NCI-H1092 (cell line): ENCODE measurements at places on chromosomes 5 and 9.
A peak's percentile ranks its signal among the peaks of the same experiment; 100 is the strongest.

DNA sequence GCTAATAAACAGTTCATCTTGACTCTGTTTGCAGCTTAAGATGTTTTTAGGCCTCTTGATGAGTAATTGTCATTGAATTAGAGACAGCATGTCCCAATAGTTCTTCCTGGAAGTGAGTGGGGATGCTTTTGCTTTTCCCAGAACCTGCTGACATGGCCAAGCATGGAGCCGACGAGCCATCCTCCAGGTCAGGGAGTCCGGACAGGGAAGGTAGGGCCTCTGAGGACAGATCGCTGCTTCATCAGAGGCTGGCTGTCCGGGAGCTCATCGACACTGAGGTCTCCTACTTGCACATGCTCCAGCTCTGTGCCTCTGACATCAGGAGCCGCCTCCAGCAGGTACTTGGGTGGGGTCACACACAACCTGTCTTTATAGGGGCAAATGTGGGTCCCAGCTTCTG lies 16.3 kb downstream of the ARHGEF37 start:
- no peak for DNase-seq

DNA sequence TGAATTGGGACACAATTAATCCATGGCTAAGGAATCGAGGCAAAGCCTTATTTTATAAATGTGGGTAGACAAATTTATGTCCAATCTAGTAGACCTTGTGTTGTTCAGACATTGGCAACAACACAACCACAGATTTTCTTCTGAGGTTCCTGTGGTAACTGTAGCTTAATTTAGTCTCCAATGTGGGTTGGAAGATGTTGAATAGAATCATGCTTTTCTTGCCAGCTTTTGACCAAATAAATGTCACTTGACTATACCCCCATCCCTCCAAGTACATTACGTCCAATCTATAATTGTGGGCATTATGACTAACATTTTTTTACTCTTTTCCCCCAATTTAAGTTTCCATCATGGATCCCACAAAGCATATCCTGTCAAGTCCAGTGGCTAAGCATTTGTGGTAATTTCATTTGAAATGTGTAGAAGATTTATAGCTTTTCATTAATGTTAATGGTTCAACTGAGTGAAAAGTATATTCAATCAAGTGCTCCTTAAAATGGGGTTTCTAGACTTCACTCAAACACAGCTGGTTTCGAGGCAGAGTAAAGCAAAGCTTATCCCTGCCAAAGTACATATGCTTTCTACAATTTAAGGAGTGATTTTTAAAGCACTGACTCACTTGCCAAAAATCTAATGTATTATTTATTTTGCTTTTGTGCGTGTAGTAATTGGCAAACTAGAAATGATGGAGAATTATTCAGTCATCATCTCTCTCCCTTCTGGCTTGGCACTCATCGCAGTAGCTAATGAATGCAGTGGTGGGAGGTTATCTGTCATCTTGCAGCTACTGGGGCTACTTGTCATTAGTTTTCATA lies 141.8 kb downstream of the FAM174A start:
- DNase-seq: peak; percentile 89

- no peak for DNase-seq
These were observed 40.2 kb downstream of the TMEM232 start for GRCh38 chr5:110686270-110686669.

DNA sequence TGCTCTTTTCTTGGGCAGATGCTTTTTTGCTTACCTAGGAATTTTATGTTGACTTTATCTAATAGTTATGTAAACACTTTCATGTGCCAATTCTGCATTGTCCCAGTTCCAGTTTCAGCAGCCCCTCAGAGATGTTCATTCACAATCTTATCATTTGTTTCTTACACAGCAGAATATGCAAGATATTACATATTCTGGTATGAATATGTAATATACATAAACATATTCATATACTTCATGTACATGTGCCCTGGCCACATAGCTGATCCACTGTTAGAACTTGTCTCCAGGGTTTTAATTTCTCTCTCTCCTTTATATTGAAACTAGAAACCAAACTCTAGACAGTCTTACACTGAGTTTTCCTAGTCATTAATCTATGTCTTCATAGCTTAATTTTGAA lies 90.2 kb upstream of the PARP8 start:
- DNase-seq: no peak

GRCh38 chr5:74107899-74108298 lies 481.9 kb downstream of the ARHGEF28 start:
- DNase-seq: no peak

GRCh38 chr5:147046894-147047293 lies 168.3 kb upstream of the PPP2R2B start:
- no peak for DNase-seq

DNA sequence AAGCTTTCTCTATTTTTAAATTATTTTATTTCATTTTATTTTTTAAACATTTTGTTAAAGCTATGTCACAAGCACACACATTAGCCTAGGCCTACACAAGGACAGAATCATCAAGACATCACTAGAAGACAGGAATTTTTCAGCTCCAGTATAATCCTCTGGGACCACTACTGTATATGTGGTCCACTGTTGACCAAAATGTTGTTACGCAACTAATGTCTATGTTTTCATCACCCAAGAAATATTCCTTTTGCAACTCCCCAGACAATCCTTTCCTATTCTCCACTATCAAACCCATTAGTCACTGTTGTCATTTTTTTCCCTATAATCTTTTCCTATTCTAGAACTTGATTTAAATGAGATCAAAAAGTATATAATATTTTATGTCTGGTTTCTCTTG lies 2371.7 kb upstream of the C9orf72 start:
- no peak for DNase-seq

GRCh38 chr5:108561416-108562204 lies 179.7 kb upstream of the FBXL17 start:
- no peak for DNase-seq

- peak; percentile 44 for DNase-seq
These were observed 1.5 kb downstream of the PCSK1 start for GRCh38 chr5:96431376-96432187.

GRCh38 chr5:121108725-121109124 lies 644.6 kb downstream of the PRR16 start:
- DNase-seq: no peak

- no peak for DNase-seq
These were observed 12.4 kb upstream of the GNG10 start for GRCh38 chr9:111649016-111649415.

DNA sequence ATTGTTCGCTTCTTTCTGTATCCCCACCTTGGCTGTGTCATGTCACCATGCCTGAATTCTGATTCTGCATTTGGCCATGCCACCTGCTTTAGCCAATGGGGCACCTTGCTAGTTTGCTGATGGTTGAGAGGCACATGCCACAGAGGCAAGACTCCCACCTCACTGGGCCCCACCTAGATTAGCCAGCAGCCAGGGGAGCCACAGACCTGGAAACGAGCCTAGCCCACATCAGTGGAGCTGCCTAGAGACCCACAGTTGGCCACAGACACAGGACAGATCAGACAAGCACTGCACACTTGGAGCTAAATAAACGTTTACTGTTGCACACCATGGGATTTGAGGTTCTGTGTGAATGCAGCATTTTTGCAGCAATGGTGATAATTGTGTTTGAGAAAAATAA lies 252.1 kb downstream of the LURAP1L start:
- no peak for DNase-seq

DNA sequence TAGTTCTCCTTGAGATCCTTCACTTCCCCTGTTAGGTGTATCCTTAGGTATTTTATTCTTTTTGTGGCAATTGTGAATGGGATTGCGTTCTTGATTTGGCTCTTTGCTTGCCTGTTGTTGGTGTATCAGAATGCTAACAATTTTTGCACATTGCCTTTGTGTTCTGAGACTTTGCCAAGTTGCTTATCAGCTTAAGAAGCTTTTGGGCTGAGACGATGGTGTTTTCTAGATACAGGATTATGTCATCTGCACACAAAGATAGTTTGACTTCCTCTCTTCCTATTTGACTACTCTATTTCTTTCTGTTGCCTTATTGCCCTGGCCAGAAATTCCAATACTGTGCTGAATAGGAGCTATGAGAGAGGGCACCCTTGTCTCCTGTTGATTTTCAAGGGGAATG lies 609.4 kb upstream of the COX7C start:
- DNase-seq: no peak

GRCh38 chr5:109953761-109954160 lies 264.0 kb downstream of the MAN2A1 start:
- DNase-seq: no peak

DNA sequence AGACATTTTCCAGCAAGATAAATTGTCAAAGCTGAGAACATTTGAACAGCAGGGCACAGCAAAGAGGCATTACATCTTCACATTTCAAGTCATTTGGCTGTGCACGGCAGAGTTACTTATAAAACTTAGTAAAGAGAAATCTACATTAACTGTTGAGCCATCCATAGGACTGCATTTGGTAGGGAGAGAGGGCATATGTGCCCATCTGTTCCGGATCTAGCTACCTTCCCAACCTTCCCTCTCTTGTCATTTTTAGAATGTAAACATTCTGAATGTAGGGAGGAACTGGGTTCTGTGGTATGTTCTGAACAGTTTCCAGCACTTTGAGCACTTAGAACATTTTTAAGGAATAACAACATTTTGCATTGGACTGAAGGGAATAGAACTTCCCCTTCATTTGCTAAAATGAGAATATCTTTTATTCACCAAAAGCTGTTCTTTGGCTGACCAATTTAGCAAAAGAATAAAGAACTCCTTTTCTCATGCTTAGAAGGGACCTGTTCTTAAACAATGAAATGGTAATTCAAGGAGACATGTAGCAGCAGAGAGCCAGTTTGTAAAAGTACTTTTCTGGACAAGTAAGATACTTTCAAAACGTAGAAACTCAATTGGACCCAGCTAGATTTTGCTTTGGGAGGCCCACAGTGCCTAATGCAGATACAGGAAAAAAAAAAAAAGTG lies 104.4 kb downstream of the CETN3 start:
- DNase-seq: no peak

DNA sequence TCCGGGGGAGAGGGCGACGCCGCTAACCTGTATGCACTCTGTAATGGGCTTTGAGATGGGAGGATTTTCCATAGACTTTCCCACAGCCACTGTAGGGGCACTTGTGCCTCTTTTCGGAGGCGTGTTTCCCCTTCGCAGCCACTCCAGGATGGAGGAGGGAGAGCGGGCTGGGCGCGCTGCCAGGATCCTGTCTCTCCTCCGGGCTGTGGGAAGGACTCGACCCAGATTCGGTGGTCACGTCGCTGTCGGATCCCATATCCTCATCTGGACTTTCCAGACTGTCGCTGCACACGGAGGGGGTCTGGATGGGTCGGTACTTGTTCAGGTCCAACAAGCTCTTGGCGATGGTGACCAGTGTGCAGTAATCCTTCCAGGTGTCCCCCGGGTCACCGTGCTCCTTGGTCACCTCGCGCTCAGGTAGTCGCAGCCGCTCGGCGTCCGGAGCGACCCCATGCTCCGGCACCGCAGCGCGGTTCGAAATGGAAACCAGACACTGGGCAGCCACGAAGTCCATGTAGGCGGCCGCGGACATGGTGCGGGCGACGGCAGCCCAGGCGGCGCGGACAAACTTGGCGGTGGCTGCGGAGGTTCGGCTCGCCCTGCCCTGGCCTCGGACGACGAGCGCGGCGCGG lies 1.5 kb downstream of the KLF9 start:
- peak; percentile 45 for DNase-seq

GRCh38 chr9:4788703-4789102 lies 4.0 kb upstream of the RCL1 start:
- no peak for DNase-seq

GRCh38 chr9:8855046-8855445 lies 1055.5 kb upstream of the DMAC1 start:
- DNase-seq: peak; percentile 29

DNA sequence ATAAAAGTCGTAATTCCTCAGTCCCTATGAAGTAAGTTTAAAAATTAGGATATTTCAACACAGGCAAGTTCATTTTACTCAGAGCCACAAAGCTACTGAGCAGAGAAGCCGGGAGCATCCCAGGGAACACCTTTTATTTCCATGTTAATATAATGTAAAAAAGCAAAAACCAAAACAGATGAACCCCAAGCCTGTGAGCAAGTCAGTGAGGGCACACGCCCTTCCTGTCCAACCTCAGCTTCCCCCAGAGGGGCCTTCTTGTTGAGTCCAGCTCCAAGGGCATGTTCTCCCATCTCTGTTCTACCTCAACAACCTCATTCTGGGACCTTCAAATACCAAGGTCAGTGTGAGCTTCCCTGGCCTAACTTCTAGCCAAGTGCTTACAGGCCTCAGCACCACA lies 24.8 kb downstream of the NSUN2 start:
- DNase-seq: no peak

DNA sequence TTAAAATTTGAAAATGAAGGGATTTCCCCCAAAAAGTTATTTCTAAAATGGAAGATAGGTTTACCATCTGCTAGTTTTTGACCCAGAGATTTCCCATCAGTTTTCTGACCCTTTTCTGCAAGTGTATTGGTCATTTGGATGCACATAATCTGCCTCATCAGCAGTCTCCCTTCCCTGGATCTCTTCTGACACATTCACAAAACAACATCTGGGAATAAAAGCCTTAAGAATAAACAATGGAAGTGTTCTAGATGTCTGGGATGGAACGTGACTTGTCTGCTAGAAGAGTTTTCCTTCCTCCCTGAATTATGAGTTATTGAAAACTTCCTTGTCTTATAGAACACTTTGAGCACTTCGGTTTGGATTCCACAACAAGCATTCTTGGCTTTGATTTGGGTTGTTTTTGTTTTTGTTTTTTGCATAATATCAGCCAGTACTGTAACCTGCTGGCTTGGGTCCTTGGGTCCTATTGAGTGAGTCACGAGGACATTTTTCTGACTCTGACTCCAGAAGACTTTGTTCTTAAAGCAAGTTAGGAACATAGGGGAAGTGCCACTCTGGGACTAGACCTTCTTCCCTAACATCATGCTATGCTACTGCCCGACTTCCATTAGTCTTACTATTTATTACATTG lies 18.2 kb upstream of the ESM1 start:
- no peak for DNase-seq

GRCh38 chr5:151708126-151708525 lies 21.4 kb upstream of the SPARC start:
- DNase-seq: no peak

DNA sequence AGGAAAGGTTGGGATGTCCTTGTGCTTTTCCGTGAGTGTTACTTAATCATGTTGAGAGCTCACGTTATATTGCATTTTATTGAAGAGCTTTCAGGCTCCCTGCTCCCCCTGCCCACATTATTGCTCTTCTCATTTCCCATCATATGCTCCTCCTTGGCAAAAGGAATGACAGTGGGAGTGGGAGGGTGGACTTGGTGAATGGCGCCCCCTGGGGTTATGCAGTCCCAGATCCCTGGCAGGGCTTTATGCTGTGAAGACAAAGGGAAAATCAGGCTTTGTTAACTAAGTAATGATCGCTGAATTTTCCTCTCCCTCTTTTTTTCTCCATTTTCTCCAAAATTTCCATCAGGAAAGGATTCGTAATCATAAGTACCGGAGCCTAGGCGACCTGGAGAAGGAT lies 166.6 kb downstream of the SMARCA2 start:
- no peak for DNase-seq

- DNase-seq: no peak
These were observed 61.4 kb downstream of the FOXD1 start for GRCh38 chr5:73387149-73387591.

- DNase-seq: no peak
These were observed 92.2 kb downstream of the ZNF462 start for GRCh38 chr9:106954974-106955850.
